Neural progenitor cell (in vitro differentiated cells): ENCODE measurements at places on chromosomes 16 and 17.

DNA sequence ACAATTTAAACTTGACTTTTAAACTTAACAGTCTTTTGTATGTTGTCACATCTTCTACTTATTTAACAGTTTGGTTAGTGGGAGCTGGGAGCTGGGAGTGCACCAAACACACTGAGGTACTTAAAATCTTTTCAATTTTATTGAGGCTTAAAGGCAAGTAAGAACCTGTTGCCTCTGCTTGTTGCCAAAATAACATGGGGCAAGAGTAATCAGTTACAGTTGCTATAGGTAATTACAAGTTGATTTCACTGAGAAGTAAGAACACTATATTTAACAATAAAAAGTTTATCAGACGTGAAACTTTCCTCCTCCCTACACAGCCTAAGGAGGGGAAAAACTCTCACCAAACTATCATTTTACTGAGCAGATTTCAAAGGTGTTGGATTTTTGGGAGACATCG is 135.2 kb downstream of the FTO start:
- no peak for DNase-seq

- DNase-seq, result no peak
Measured at GRCh38 chr17:77684803-77685798, 273.4 kb upstream of the TNRC6C start.

GRCh38 chr16:31464348-31464769 is 5.1 kb downstream of the ARMC5 start:
- DNase-seq, result no peak

DNA sequence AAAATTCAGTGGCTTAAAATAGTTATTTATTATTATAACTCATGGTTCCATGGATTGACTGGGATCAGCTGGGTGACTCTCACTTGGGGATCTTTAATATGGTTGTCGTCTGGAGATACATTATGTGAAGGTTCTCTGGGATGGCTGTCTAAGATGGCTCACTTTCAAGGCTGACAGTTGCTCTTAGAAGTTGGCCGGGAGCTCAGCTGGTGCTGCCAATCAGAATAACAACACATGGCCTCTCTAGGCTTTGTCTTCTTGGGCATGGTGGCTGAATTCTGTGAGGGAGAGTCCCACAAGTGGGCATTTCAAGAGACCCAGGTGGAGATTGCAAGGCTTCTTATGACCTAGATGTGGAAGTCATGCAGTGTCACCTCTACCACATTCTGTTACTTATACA is 269.7 kb downstream of the CA10 start:
- DNase-seq, result no peak

DNA sequence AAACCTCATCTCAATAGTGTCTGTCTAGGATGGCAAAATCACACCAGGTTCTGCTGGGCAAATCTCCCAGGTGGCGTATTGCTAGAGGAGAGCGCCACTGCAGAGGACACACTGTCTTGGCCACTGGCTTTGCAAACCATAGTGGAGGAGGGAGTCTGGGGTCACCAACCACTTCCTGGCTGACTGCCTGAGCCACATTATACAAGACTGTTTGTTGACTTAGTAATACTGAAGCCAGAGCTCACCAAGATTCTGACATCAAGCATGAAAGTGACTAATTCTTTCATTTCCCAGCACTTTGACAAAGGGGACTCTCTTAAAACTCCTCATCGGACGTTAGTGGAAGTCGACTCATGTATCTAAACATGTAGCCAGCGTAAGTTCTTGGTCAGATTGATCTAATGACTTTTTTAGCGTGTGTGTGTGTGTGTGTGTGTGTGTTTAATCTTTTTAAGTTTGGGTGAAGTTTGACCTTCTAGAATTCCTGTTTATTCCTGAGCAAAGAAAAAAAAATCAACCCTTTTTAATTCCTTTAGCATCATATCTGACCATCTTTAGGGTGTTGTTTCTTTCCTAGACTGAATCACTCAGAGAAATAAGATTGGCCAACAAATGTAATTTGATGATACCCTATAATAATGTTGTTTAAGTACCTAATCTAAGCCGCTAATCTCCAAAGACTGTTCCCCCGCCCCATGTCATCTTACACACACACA is 13.7 kb downstream of the PITPNC1 start:
- no peak for DNase-seq

GRCh38 chr17:74433421-74434121 is 1.7 kb downstream of the GPRC5C start:
- DNase-seq, result peak; percentile 51

DNA sequence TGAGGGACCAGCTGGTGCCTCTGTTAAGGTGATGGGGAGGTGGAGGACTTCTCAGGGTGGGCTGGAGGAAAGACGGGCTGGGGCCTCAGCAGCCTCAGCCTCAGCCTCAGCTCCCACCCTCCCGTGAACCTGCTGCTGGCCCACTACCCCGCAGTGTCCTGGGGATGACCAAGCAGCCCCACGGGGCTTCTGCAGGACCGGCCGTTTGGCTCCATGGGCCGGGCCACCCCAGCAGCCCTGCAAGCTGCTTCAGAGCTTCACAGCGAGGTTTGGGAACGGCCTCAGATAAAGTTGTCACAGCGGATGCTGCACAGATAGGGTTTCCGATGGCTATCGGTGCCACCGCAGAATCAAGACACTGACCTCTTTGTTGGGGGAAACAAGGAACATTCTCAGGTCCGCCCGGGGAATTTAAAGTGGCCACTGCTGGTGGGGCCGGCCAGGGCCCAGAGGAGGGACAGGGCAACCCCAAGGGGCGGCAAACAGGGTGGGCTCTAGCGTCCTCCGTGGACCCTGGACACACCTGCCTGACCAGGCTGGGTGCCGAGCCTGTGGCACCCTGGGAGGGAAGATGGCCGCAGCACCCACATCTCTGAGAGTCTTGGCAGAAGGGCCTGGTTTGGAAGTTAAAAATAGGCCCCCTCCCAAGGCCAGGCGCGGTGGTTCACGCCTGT is 47.8 kb upstream of the ZC3H18 start:
- no peak for DNase-seq

DNA sequence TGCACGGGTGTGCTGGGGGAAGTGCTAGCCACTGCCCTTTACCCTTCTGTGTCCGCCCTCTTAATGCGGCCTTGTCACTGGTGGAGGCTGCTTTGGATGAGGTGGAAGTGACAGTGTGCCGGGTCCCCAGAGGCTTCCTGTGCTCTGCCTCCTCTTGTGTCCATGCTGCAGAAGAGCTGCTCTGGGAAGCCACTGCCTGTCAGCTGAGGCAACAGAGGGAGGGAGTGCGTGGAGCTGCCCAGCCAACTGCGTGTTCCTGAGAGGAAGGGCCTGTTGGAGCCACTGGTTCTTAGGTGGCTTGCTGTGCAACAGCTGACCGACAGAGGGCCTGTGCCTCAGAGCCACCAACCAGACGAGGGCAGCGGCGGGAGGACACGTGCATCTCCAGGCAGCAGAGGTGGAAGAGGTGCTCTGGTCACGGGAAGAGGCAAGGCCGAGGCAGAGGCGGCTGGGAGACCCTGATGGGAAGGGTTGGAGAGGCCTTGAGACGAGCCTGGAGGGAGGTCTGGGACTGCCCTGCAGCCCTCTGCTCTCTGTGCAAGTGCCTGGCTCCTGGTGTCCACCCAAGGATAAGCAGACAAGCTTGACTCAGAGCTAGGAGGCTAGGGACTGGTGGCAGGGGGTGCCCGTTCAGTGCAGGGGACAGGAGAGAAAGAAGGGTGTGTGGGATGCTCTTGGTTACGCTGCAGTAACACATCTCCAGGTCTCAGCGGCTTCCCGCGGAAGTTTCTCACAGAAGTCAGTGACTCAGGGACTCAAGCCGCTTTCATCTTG is 25.4 kb downstream of the B9D1 start:
- DNase-seq, result peak; percentile 47
